Hematopoietic multipotent progenitor cell treated with erythropoietin and hydrocortisone succinate and interleukin-3 and kit ligand, for 4 days (in vitro differentiated cells): ENCODE measurements at places on chromosomes 1 and 21.

DNA sequence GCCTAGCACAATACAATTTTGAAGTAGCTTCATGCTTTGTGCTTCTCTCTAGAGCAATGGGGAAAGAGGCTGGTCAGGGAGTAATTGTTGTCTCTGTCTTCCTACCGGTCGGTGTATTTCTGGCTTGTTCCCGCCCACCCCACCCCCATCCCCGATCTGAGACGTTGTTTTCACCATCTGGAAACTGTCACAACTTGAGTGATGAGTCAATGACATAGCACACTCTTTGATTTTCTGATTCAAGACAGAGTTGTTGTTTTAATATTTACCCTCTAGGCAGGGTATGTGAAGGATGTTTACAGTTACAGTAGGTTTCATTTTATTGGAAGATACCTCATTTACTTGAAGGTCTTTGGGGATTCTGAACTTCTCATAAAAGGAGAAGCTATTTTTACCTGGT is 7.0 kb downstream of the IL12RB2 start:
- DNase-seq: no peak

GRCh38 chr1:65233782-65234181 is 75.6 kb upstream of the DNAJC6 start:
- DNase-seq: peak; percentile 72

DNA sequence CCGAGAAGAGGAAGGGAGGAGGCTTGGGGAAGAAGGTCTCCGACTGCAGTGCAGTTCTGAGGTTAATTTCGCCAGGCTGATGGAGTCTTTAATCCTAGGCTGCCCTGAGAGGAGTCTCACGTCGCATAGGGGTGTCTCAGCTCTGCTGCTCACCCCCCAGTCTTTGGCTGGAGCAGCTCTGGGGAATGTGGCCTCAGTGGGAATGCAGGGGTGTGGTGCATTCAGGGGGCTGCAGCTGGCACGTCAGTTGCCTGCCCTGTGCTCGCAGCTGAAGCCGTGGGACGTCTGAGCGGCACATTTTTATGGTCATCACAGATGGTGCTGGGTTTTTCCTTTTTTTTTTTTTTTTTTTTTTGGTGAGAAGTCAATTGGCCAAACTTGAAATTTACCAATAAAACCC is 38.2 kb downstream of the ACTN2 start:
- no peak for DNase-seq

- DNase-seq: no peak
Measured at GRCh38 chr1:179167418-179167777, 62.1 kb downstream of the ABL2 start.

DNA sequence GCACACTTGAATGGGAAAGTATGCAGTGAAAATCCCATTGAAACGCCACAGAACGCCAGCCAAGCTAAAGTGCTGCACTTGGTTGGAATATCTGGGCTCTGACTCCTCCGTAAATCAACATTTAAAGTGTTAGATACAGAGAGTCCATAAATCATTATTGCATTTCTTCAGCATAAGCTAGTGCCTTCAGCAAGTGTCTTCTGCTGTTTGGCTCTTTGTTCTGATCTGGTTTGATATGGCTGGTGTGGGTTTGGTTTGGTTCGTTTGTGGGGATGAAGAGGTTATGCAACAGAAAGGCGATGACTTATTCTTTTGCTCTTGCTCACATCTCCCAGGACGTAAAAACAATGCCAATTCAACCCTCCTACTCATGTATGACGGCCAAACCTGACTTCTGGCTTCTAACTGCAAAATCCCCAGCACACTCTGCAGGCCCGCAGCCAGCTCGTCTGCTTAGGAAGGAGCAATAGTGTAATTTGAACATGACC is 121.8 kb upstream of the ERG start:
- peak; percentile 58 for DNase-seq
